ENCODE measurements at places on chromosomes 16 and 17.
A peak's percentile ranks its signal among the peaks of the same experiment; 100 is the strongest.

- DNase-seq, result no peak
These were observed 83.6 kb downstream of the C16orf78 start for GRCh38 chr16:49457196-49457595.

GRCh38 chr17:82582213-82582612 is 62.7 kb downstream of the FOXK2 start:
- DNase-seq, result no peak

GRCh38 chr16:88809676-88810165 is 2.0 kb downstream of the APRT start:
- no peak for DNase-seq

GRCh38 chr16:29875206-29875605 is 12.2 kb upstream of the CDIPT start:
- DNase-seq, result no peak

DNA sequence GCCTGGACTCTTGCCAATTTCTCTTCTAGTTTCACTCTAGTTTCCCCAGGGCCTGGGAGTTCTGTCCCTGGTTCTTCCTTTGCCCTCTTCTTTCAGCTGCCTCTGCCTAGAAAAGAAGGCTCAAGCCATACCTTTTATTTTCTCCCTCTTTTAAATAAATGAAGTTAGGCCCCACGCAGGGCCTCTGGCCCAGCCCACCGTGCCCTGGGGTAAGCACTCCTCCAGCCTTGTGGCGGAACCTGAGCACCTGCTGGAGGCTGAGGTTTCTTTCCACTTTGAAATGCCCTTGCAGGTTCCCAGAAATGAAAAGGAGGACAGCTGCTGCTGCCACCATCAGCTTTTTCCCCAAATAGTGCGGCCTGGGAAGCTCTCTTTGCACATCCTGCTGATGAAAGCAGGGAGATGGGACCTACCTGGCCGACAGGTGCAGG is 139.4 kb downstream of the CCDC182 start:
- DNase-seq, result no peak

DNA sequence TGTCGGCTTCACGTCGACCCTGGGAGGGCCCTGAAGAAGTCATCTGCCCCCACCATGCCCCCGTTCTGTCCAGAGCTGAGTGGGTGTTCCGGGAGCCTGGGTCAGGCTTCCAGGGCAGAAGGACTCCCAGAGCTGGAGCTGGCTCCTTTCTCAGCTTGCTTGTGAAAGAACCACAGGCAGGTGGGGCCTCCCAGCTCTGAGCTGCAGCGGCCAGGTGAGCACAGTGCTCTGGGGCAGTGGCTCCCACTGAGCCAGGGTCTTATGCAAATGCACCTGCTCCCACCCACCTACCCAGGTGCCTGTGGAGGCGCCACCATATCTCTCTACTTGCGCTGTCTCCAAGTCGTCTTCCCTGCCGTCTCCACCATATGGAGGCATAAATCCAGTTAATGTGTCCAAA is 140.0 kb upstream of the RPL38 start:
- no peak for DNase-seq

- no peak for DNase-seq
These were observed 2.3 kb downstream of the PRMT7 start for GRCh38 chr16:68313116-68313515.

- DNase-seq, result no peak
These were observed 175.9 kb upstream of the TBX2 start for GRCh38 chr17:61223725-61224124.

DNA sequence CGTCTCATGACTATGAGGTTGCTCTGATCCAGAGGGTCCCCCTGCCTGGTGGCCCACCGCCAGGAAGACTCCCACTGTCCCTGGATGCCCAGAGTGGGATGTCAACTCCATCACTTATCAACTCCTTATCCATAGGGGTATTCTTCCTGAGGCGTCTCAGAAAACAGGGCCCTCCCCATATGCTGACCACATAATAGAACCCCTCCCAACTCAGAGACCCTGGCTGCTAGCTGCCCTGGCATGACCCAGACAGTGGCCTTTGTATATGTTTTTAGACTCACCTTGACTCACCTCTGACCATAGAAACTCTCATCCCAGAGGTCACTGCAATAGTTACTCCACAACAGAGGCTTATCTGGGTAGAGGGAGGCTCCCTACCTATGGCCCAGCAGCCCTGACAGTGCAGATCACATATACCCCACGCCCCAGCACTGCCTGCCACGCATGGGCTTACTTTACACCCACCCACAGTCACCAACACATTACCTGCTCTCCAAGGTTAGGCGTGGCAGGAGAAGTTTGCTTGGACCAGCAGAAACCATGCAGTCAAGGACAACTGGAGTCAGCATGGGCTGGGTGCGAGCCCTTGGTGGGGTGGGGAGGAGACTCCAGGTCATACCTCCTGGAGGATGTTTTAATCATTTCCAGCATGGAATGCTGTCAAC is 2.3 kb upstream of the G6PC1 start:
- DNase-seq, result no peak

- DNase-seq, result no peak
These were observed 362.2 kb downstream of the WWOX start for GRCh38 chr16:78461496-78462287.

- no peak for DNase-seq
These were observed 19.2 kb downstream of the POLR3E start for GRCh38 chr16:22316411-22316811.

DNA sequence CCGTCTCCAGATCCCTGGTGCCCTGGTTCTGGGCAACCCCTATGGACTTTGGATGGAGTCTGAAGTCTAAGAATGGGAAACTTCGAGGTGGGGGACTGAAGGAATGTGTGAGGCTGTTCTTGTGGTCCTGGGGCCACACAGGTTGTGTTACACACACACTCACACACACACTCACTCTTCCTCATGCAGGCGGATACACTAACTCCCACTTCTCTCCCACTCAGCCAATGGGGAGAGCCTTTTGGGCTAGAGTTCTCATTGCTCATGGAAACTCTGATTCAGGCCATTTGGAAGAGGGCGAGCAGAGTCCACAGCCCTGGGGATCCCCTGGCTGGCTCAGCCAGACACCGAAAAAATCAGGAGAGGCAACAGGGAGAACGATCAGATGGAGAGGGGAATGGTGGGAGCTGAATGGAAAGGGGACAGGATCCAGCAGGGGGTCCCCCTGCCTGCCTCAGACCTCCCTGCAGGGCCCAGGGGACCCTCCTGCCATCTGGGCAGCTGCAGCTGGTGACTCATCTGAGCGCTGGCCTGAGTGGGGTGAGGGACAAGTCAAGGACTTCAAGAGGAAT is 9.1 kb downstream of the IGFBP4 start:
- DNase-seq, result peak; percentile 91

- DNase-seq, result no peak
These were observed 7.4 kb upstream of the SLC13A2 start for GRCh38 chr17:28466001-28466400.

DNA sequence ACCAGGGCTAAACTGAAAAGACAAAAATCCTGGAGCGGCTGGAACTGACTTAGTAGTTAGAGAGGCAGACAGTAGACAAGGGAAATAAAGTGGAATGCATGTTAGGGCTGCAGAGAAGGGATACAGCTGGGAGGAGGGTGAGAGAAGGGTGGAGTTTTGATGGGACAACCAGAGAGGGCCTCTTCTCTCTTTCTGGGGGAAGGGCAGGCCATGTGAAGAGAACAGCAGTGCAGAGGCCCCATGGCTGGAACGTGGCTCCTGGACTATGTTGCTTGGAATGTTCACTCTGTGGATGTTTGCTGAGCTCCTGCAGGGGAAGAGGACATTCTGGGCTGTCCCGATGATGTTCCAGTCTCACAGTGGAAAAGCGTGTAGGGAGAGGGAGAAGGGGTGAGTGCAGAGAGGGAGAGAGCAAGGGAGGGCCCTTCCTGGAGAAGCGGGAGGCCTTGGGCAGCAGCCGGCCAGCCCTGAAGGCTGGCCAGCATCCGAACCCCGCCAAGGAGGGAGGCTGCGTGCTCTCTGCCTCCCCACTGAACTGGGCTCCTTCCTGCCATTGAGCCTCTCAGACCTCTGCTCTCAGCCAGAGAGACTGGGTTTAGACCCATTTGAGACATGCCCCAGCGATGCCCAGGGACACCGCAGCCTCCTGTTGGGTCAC is 33.1 kb upstream of the GSE1 start:
- DNase-seq, result no peak

- no peak for DNase-seq
These were observed 1.6 kb downstream of the UBALD1 start for GRCh38 chr16:4612977-4613635.

GRCh38 chr17:73465130-73465952 is 153.5 kb upstream of the CDC42EP4 start:
- no peak for DNase-seq

- DNase-seq, result no peak
These were observed 59.2 kb downstream of the ATP2C2 start for GRCh38 chr16:84427553-84427952.

- no peak for DNase-seq
These were observed 4.7 kb downstream of the DNAH17 start for GRCh38 chr17:78572239-78573205.

DNA sequence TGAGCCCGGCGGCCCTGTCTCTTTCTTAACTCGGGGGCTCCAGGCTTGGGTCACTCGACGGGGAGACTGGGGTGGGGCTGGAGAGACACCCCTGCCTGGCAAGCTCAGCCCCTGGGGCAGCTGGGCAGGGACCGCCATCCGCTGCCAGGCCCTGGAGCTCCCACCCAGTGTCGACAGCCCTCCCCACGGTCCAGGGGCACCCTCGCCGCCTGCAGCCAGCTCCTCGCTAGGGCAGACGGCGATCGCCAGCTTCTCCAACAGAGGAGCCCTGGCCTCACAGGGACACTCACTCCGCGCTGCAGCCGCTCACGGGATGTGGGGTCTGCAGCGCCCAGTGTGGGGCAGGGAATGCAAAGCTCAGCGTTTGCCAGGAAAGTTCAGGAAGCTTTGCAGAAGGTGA is 16.0 kb upstream of the APRT start:
- no peak for DNase-seq

- no peak for DNase-seq
These were observed 161.1 kb downstream of the STX8 start for GRCh38 chr17:9414471-9414870.

- peak; percentile 15 for DNase-seq
These were observed 358.1 kb downstream of the ZFHX3 start for GRCh38 chr16:72689851-72690250.

GRCh38 chr16:66977341-66978113 is 10.9 kb upstream of the CES4A start:
- peak; percentile 79 for DNase-seq

- no peak for DNase-seq
These were observed 1.4 kb downstream of the STXBP4 start for GRCh38 chr17:54969658-54970572.

GRCh38 chr16:31727553-31727952 is 146.1 kb upstream of the ZNF267 start:
- no peak for DNase-seq

DNA sequence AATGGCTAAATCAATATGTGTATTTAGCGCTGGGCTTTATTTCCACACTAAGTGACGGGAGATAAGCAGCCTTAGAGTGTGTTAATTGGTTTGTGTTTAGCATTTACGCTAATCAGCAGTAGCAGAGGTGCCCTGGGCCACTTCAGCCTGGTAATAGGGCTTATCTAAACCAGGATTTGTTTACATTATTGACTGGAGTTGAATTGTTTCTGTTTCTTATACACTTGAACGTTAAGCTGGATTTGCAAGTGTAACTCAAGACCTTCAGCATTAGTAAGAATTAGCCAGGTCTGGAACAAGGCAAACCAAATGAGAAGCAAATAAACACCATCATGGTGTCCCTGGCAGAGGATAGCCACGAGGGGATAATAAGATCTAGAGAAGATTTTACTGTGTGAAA is 313.6 kb downstream of the HS3ST4 start:
- DNase-seq, result no peak

DNA sequence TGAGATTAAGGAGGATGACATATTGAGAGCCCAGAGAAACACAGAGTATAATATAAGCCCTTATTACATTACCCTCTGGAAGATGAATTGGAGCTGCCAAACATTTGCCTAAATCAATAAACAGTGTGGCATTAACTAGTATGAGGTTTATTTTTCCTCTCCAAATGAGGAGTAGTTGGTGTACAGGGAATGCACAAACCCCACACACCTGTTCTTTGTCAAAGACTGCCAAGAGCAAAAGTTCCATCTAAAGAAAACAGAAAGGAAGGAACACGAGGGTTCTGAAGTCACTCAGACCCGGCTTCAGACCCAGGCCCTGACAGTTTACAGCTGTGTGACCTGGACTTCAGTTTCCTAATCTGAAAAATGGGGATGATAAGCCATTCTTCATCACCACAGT is 138.1 kb downstream of the SHISA9 start:
- DNase-seq, result no peak

- no peak for DNase-seq
These were observed 3.1 kb upstream of the WDR90 start for GRCh38 chr16:645852-646678.

DNA sequence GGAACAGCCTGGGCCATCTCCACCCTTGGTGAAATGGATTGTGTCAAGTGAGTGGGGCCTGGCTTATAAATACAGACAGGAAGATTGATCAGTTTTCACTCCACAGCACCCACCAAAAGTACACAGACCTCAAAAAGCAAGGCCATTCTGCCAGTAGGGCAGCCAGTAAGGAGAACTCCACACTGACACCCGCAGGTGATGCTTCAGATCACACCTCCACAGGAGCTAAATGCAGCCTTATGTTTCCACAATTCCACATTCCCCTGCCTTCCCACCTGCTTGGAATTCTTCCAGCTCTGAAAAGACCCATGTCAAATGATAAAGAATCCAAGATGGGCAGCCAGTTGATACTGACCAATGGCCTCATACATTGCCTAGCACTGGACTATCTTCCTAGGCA is 191.1 kb downstream of the ZFHX3 start:
- no peak for DNase-seq

DNA sequence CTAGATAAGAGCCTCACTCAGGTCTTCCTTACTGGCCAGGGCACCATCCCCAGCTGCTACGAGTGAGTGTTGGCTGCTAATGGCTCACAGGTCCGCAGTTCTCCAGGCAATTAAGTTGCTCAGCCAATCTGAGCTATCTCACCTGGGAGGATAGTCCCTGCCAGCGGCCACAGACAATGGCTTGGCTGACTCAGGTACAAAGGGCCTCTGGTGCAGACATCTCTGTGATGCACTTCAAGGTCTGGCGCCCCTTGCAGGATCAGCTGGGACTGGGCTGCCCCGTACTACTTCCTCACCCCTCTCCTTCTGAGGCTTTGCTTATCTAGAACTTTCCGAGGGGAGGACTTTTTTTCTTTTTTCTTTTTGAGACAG is 49.2 kb upstream of the EMP2 start:
- no peak for DNase-seq

- DNase-seq, result no peak
These were observed 2.4 kb downstream of the ABAT start for GRCh38 chr16:8676737-8677375.

- DNase-seq, result no peak
These were observed 4.4 kb downstream of the EPN3 start for GRCh38 chr17:50536683-50537646.

GRCh38 chr16:68833251-68833650 is 10.1 kb upstream of the TANGO6 start:
- DNase-seq, result no peak

GRCh38 chr17:42113293-42114069 is 967 bp upstream of the DHX58 start:
- DNase-seq, result no peak
